Central memory CD4-positive, alpha-beta T cell (primary cell): ENCODE measurements at places on chromosomes 2 and 18.

DNA sequence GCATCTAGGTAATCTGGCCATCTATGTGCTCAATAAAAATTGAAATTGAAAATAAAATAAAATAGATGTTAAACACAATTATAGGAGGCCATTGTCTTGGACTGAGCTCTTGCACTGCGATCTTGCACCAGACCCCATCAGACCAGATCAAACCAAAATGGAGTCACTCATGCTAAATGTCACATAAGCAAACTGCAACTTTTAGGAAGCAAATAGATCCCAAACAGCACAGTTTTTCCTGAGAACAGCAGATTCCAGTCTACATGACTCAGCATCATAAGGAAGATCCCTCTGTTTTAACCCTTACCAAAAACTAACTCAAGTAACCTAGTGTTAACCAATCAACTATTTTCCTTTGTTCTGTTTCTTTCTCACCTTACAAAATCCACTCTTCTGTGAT is 57.7 kb upstream of the LRP1B start:
- no peak for DNase-seq

DNA sequence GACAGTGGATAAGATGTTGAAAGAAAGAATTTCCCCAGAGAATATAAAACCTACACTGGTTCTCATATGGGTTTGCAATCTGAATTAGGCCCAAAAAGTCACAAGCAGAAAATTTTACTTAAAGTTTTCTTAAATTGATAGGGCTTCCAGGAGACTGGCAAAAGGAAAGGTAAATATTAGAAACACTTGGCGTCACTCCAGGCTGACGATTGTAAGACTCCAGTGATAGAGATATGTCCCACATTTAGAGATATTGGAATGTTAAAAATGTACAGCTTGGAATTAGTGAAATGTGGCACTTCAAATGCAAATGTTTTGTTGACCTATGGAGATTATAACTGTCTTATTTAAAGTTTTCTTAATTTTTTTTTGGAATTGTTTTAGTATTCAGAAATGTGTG is 14.0 kb downstream of the YIPF4 start:
- no peak for DNase-seq

- no peak for DNase-seq
Measured at GRCh38 chr2:145777297-145777696, 1257.4 kb upstream of the ZEB2 start.

DNA sequence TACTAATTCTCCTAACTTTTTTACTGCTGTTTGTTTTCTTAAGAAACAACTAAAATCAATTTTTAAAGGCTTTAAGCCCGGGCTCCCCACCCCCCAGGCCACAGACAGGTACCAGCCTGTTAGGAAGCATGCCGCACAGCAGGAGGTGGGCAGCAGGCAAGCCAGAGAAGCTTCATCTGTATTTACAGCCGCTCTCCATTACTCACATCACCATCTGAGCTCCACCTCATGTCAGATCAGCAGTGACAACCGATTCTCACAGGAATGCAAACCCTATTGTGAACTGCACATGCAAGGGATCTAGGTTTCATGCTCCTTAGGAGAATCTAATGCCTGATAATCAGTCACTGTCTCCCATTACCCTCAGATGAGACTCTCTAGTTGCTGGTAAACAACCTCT is 517.0 kb downstream of the NRXN1 start:
- no peak for DNase-seq

DNA sequence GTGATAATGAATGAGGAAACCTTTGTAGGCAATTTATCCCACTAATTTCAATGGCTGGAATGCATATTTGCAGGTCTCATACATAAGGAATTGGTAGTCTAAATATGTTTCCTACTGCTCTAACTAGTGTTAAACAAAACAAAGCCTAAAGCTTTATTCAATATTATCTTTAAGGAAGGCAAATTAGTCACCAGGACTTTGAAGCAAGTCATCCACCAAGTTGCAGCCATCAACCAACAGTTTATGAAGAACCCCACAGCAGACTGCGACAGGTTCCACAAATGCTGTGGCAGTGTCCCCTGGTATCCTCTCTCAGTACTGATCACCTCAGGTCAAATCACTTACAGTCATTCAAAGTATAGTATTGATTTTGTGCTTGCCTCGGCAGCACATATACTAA is 181.5 kb upstream of the ZFP36L2 start:
- DNase-seq = no peak

DNA sequence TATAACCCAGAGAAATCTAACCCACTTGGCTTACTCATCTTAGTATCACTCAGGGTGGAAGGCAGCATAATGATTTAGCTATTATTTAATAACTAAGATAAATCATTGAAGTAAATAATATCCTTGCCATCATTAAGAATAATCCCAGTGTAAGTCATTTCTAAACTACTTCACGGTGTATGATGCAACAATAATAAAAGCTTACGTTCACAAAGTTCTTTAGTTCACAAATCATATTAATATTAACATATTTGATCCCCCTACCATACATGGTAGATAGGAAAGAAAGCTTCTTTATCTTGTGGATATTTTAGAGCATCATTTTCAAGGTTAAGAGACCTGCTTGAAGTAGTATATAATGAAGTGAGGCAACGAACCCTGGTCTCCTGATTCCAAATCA is 401.0 kb downstream of the NCKAP5 start:
- no peak for DNase-seq

DNA sequence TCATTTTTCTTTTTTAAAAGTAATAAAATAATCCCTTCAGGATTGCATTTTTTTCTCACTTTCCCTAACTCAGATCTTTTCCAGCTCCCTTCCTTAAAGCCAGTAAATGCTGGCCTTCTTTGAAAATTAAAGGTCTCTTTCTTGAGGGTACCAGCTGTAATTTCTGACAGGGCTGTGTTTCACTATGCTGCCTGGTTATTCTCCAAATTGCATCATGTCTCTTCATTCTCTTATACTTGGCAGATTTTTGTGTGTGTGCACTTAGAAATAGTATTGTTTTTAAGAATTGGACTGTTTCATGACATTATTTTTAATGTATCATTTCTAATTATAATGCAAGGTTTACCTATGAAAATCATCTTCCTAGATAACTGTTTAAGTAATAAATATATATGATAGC is 72.0 kb upstream of the EPB41L5 start:
- DNase-seq = no peak

DNA sequence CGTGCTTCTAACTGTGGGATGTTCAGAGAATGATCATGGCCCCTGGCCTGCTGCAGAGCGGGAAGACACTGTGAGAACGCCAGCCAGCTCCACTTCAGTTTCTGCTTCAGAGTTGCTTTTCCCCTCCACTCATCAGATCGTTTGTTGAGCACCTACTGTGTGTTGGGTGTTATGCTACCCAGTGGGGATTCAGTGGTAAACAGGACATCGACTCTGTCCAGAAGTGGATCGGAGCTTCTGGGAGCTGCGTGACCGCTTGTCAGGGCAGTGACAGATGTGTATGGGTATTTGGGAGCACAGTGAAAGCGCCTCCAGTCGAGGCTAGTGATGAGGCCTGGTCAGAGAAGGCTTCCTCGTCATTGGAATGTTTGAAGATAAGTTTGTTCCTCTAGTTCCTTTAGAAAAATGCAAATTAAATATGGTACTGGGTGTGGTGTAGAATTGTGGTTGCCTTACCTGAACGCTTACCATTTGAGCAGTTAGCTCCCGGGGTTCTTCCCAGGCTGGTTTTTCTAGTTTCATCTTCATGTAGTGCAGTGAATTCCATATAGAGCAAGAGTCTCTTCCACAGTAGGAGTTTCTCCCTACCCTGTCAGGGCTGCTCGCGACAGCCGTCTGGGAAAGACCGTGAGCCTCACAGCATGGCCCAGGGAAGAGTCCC is 2.8 kb downstream of the RAB12 start:
- DNase-seq = no peak

GRCh38 chr18:40751186-40751585 is 1203.8 kb upstream of the PIK3C3 start:
- DNase-seq = no peak

GRCh38 chr2:201151127-201151981 is 31.6 kb upstream of the CASP10 start:
- DNase-seq = no peak

- DNase-seq = no peak
Measured at GRCh38 chr2:199055336-199055735, 402.4 kb downstream of the SATB2 start.

DNA sequence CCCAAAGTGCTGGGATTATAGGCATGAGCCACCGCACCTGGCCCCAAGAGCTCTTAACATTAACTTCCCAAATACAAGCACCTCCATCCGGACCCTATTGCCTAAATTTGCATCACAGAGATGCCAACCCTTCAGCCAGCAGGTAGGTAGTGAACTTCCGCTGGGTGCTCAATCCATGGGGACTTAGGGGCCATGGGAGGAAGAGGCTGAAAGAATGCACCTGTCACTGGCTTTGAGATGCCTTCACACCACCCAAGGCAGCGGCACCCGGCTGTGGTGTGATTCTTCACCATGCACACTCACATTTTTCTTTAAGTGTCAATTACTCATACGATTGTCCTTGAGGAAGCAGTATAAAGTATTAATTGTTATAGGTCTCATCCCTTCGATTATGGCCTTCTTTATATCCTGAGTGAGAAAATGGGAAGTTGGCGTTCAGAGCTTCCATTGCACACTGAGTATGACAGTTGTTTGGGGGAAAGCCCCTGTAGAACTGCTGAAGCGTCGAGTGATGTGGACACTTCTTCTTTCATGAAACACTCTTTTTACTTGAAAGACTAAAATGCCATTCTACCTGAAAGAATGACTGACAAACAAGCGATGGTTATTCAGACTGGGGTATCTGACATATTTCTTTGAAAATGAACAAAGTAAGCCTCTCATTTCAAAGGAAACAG is 51.8 kb upstream of the BIN1 start:
- DNase-seq = no peak

GRCh38 chr18:77164026-77164425 is 31.4 kb upstream of the MBP start:
- DNase-seq = no peak

GRCh38 chr2:135985826-135986393 is 484 bp upstream of the DARS1 start:
- peak; percentile 73 for DNase-seq
